ENCODE measurements at places on chromosomes 5 and 9. TPM values are rescaled to one million over a fixed set of nuclear protein-coding genes. Genes with fewer than 3 reads are reported as not detected.

The THBS4 gene
- 10.2 TPM for polyA plus RNA-seq

The TMEM174 gene
- not detected for polyA plus RNA-seq

The RNF180 gene
- polyA plus RNA-seq, result 1.2 TPM

The GABRA1 gene
- not detected for polyA plus RNA-seq

The ARID3C gene
- not detected for polyA plus RNA-seq

The CER1 gene
- polyA plus RNA-seq, result not detected

The AMBP gene
- polyA plus RNA-seq, result not detected

The SPATA31D4 gene
- polyA plus RNA-seq, result 0.23 TPM

The PDE6A gene
- polyA plus RNA-seq, result 2.8 TPM

The IL7R gene
- 1.4 TPM for polyA plus RNA-seq

The SHOC1 gene
- polyA plus RNA-seq, result not detected

The FAM221B gene
- polyA plus RNA-seq, result not detected
